T47D (cell line): ENCODE measurements at places on chromosomes 2 and 18.

DNA sequence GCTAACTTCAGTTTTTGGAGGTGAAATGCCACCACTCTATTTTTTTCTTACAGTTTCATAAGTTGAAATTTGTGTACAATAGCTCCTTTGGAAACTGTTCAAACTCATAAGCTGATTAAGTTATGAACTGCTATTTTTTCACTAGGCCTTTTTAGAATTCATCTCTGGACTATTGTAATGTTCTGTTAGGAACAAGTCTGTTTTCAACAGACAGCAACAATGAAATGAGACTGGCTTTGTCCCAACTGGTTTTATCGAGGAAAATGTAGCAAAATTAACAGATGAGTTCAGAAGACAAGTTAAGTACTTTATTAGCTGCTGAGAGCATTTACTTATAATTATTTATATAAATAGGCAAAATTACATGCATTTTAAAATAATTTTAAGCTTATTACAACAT lies 310.6 kb downstream of the ZNF804A start:
- no peak for DNase-seq

DNA sequence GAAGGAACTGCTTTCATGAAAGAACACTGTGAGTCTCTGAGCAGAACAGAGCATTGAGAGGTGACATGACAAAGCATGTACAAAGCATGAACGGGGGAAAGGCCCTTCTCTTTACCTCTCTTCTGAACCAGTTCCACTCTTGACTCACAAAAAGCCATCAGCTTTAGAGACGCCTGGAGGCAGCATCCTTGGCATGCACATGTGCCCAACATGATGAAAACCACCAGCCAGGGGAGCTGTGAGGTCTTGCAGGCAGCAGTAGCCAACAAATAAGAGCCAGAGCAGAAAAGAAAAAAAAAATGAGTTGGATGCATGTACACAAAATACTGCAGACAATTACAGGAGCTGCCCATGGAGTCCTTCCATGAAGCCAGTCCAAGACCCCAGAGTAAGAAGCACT lies 95.5 kb upstream of the AGAP1 start:
- peak; percentile 5 for DNase-seq

GRCh38 chr2:229164545-229165249 lies 106.4 kb downstream of the PID1 start:
- no peak for DNase-seq

DNA sequence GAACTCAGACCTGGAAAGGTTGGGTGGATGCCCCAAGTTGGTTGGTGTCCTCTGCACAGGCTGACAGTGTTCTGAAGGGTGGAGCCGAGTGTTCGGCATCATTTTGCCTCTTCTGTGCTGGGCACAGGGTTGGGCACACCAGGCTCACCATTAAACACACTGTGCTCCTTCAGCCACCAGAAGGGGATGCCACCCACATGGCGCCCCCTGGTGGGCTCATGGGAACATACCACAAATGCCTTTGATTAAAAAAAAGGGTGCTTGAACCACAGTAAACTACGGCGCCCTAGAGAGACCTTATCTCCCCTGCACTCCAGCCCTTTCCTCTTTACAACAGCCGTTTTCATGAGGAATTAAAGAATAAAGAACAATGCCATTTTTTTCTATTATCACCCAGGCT lies 89.4 kb downstream of the CELF4 start:
- DNase-seq, result peak; percentile 20
